ENCODE measurements at places on chromosomes 7 and 10.

GRCh38 chr7:28474282-28474638, 61.9 kb downstream of the CREB5 start:
- DNase-seq: no peak

DNA sequence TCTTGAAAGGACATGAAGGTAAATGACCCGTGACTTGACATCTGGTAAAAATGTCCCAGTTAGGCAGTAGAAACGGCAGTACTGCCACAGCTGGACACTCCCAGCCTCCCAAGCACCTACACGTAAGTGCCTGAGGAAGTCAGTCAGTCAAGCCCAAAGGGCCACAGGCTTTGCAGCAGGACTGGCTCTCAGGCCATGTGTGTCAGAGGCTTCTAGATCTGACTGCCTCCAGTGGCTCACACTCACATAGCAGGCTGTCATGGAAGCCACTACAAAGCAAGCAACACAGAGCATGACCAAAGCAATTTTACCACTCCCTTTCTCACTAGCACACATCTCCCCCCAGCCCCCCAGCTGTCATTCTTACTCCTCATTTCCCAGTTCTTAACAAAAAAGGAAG, 17.8 kb upstream of the CCNJ start:
- DNase-seq: no peak

GRCh38 chr10:44417761-44418160, 32.9 kb upstream of the CXCL12 start:
- DNase-seq: no peak

GRCh38 chr7:65910237-65910636, 37.4 kb downstream of the VKORC1L1 start:
- DNase-seq: no peak

- no peak for DNase-seq
Observed at GRCh38 chr7:47317487-47317886, 264.4 kb downstream of the TNS3 start.

GRCh38 chr7:100687751-100688300, 6.2 kb downstream of the GIGYF1 start:
- DNase-seq: no peak

DNA sequence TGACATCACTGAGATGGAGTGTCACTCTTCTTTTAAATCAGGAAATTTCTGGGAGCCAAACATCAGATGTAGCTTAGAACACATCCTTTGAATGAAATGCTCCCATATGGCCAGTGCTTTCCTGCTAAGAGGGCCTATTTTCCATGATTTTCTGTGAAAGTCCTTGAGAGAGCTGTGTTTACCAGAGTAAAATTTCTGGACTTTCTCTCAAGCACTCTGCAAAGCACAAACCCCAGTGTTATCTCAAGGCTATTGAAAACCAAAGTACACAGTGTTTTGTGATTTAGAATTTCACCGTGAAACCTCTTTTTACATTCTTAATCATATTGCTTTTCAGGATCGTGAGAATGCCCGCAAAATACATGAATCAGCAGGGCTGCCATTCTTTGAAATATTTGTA, 54.0 kb downstream of the PAPSS2 start:
- no peak for DNase-seq

- DNase-seq: no peak
Observed at GRCh38 chr7:4500812-4501211, 181.3 kb upstream of the FOXK1 start.
